Cortex of kidney (tissue), 1 donor: ENCODE measurements at places on chromosomes 11 and 22.

GRCh38 chr11:44634401-44635281 lies 69.2 kb downstream of the CD82 start:
- no peak for DNase-seq

DNA sequence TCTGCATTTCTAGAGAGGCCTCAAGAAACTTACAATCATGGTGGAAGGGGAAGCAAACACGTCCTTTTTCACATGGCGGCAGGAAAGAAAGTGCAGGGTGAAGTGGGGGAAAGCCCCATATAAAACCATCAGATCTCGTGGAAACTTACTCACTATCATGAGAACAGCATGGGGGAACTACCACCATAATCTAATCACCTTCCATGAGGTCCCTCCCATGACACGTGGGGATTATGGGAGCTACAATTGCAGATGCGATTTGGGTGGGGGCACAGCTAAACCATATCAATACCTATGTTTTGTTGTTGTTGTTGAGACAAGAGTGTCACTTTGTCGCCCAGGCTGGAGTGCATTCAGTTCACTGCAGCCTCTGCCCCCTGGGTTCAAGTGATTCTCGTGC lies 29.9 kb downstream of the SFI1 start:
- DNase-seq = no peak

GRCh38 chr11:16242806-16243205 lies 113.5 kb downstream of the SOX6 start:
- DNase-seq = no peak

DNA sequence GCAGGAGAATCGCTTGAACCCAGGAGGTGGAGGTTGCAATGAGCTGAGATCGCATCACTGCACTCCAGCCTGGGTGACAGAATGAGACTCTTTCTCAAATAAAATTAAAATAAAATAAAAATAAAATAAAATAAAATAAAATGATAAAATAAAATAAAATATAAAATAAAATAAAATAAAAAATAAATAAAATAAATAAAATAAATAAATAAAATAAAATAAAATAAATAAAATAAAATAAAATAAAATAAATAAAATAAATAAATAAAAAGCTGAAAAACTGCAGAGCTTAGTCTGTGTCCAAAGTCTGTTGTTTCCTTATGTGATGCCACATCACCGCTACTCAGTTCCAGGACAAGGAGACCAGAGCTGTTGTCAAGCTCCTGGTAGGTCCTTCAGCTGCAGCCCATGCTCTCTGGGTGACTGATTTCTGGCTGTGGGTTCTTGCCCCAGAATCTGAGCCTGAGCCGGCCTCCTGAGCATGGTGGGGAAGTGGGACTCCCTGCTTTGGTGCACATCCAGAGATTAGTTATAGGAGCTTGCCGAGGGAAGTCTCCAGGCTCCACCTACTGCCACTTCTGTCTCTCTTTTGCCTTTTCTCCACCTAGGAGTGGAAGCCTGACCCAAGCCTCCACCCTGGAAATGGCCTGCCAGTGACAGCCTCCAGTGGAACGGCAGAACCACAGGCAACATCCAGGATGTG lies 31.3 kb upstream of the ADA2 start:
- no peak for DNase-seq

DNA sequence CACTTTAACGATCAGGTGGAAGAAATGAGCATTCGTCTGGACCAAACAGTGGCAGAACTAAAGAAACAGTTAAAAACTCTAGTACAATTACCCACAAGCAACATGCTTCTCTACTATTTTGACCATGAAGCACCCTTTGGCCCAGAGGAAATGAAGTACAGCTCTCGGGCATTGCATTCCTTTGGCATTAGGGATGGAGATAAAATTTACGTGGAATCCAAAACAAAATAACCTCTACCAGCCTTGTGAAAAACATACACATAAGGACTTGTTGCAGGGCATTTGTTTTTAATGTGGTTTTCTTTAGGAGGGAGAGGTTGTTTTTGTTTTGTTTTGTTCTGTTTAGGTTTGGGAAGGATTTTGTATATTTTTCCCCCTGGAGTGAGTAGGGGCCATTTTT lies 14.2 kb upstream of the TECTA start:
- DNase-seq = no peak

DNA sequence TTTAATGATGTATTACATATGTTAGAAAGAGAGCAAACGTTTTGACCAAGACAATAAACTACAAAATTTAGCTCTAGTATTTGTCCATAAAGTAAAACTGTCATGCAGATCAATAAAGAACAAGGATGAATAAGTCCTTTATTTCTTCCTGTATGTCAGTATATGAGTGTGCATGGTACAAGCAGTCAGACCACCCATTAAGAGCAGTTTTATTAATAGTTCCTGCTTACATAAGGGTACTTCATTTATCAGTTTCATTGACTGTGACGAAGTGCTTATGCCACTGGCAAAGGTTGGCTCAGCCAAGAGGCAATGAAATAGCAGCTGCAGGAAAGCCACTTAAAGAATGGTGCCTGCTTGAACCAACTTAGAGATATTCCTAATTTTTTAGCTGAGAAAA lies 913.0 kb upstream of the CNTN5 start:
- DNase-seq = no peak

- DNase-seq = no peak
These were observed 7.7 kb upstream of the DGAT2 start for GRCh38 chr11:75760710-75761493.

DNA sequence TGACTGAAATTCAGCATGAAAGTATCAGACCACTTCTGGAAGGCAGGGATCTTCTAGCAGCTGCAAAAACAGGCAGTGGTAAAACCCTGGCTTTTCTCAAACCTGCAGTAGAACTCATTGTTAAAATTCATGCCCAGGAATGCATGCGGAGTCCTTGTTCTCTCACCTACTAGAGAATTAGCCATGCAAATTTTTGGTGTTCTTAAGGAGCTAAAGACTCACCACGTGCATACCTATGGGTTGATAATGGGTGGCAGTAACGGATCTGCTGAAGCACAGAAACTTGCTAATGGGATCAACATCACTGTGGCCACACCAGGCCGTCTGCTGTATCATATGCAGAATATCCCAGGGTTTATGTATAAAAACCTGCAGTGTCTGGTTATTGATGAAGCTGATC lies 19.1 kb downstream of the ZBTB44 start:
- DNase-seq = no peak

GRCh38 chr22:42533638-42533977 lies 14.0 kb upstream of the RRP7A start:
- no peak for DNase-seq

DNA sequence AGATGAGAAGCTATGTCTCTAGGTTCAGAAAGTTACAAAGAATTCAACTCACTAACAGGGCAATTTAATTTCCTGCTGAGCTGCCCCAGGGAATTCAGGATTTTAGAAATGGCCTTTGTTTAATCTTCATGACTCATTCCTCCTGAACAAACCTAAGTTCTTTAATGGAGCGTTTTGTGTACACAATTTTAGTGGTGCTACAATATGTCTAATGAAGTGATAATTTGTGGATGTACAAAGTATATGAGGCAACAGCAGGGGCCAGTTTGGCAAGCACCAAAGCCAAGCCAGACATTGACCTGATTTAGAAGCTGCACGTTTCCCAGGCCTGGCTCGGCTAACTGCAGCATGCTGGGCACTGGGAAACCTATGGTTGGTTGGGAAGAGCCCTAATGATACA lies 34.4 kb upstream of the HEPHL1 start:
- no peak for DNase-seq

- no peak for DNase-seq
These were observed 60.0 kb downstream of the LIF start for GRCh38 chr22:30186510-30186909.

- no peak for DNase-seq
These were observed 1.4 kb downstream of the ASCL2 start for GRCh38 chr11:2268729-2269600.

DNA sequence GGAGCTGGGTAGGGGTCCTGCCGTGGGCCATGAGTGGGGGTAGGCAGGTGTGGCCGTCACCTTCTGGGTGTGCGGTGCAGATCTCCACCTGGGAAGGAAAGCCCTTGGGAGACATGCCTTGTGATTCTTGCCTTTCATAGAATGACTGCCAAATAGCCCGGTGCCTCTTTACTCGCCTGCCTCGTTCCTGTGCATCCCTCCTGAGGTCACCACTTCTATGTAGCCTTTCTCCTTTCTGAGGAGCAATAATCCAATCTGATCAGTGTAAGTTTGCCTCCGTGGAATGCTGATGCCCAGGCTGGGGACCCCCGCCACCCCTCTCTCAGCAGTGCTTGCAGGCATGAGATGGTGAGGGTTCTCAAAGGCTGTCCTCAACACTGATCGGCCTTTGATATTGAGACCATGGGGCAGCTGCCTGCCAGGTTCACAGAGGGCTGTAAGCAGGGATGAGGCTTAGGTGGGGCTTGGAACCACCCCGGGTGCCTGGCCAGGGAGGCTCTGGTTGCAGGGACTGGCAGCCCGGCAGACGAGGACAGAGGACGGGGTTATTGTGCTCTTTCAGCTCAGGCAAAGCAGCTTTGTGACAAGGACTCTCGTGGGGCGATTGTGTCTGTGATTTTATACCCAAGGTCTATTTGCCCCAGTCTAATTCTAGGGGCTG lies 86.1 kb upstream of the WNT7B start:
- DNase-seq = no peak

GRCh38 chr11:118953265-118953664 lies 2.8 kb upstream of the UPK2 start:
- DNase-seq = no peak

GRCh38 chr11:68837583-68838571 lies 3.8 kb downstream of the CPT1A start:
- DNase-seq = no peak

DNA sequence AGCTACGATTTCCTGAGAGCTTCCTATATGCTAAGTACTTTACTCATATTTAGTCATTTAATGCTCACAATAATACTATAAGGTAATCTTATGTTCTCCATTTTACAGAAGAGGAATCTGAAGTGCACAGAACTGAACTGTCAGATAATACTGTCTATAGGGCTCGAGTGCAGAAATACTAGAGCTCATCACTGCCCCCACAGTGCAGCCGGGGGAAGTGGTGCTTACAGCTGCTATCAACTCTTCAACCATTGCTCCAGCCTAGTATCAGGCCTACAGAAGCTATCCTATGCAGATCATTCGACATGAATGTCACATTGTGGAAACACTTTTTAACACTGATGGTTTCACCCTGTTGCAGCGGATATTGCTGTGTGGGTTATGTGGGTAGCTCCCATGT lies 929.9 kb downstream of the NTM start:
- DNase-seq = no peak

DNA sequence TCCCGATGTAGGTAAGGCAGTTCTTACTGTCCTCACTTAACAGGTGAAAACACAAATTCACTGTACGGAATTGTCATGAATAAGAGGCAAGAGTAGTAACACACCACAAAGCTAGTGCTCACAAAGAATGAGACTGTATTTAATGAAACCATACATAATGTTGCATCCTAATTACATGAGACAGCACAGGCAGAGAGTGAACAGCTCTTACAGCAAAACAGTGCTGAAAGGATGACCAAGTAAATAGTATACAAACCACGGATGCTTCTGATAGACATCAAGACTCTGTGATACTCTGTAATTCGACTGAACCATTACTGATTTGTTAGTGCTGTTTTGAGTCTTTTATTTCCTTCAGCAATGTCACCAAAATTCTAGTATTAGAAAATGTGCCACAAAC lies 282.3 kb downstream of the TTC28 start:
- DNase-seq = no peak

DNA sequence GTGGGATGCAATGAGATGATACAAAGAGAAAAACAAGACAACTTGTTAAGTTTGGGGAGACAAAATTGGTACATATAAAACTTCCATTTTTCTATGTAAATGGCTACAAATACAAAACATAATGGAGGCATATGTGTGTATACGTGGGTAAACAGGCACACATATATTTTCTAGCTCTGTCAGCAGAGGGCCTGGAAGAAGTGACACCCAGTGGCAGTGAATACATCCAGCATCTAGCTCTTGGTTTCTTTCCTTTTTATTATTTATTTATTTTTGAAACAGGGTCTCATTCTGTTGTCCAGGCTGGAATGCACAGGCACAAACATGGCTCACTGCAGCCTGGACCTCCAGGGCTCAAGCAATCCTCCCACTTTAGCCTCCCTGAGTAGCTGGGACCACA lies 5.0 kb upstream of the RASL10A start:
- no peak for DNase-seq

DNA sequence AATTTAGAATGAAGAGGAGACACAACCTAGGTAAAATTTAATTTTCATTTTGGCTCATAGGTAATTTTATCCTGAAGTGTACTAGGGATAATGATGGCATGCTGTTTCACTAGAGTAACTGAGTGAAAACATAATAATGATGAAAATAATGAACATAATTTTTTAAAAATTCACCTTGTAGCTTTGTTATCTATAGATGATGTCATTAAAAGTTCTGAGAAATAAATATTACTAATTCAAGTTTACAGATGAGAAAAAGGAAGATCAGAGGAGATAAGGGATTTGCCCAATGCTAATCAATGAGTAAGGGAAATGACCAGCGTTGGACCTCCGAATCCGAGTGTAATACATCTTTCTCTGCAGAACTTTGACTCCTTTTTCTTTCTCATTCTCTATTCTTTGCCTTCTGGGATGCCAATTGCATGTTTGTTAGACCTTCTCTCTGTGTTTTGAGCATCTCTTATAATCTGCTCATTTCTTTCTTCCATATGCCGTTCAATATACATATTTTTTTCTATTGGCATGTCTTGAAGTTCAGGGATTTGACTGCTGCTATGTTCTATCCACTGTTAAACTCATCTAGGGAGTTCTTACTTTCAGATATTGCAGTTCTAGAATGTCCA lies 186.5 kb downstream of the SNX19 start:
- no peak for DNase-seq

- no peak for DNase-seq
These were observed 12.9 kb upstream of the PPP2R1B start for GRCh38 chr11:111779118-111779517.

GRCh38 chr11:114819028-114819427 lies 140.7 kb downstream of the NXPE2 start:
- no peak for DNase-seq

DNA sequence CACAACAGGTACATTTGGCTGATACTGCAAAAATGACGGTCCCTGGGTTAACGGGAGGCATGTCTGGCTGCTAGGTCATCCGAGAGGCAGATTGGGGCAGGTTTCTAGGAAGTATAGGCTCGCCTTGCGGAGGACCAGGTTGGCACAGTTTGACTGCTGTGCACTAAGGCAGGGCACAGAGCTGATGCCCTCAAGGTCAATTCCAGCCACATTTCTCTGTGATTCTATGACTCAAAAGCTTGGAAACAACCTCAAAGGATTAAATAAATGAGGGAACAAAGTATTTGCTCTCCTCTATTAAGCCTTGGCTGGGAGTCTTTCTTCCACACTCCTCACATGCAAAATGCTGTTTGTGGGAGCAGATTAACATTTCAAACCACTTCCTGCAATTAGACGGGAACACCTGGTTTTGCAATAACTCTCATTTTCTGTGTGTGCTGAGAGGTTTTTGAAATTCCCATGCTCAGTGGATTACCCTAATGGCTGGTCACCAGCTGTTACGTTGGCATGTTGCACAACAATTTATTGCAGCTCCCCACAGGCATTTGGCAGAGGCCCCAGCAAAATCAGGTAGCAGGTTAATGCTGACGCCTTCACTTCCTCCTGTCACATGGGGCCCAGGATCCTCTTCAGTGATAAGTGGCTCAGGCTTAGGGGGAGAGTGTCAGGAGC lies 61.0 kb upstream of the PLET1 start:
- DNase-seq = no peak
